ENCODE measurements at places on chromosomes 7 and 10. TPM values are rescaled to one million over a fixed set of nuclear protein-coding genes. Genes with fewer than 3 reads are reported as not detected.

The LDB1 gene
- total RNA-seq = 38.8 TPM

The RELN gene
- total RNA-seq = 8.1 TPM

The PRKG1 gene
- 1.6 TPM for total RNA-seq

The KMT2E gene
- 36.3 TPM for total RNA-seq

The RSPH10B gene
- total RNA-seq = 0.05 TPM

The TNS3 gene
- total RNA-seq = 62.3 TPM

The ZSCAN21 gene
- total RNA-seq = 7.8 TPM

GRCh38 chr10:87546210-87546609 is 41.5 kb downstream of the MINPP1 start:
- no peak for DNase-seq

GRCh38 chr7:41312235-41312634 is 390.7 kb downstream of the INHBA start:
- no peak for DNase-seq

GRCh38 chr7:21214657-21215056 is 213.2 kb upstream of the SP4 start:
- DNase-seq = no peak

- no peak for DNase-seq
Observed at GRCh38 chr10:59873896-59874295, 32.5 kb downstream of the CCDC6 start.

DNA sequence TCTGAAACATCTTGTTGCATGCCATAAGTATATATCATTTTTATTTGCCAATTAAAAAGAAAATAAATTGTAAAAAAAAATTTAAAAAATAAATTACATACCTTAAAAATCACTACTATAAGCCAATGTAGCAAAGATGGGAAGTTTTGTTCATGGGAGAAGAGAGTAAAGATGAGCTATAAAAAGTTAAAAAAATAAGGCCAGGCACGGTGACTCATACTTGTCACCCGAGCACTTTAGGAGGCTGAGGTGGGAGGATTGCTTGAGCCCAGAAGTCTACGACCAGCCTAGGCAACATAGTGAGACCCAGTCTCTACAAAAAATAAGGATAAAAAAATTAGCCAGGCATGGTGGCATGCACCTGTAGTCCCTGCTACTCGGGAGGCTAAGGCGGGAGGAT is 8.4 kb upstream of the STK32C start:
- DNase-seq = no peak

- no peak for DNase-seq
Observed at GRCh38 chr10:75231672-75232581, 3.8 kb downstream of the COMTD1 start.

DNA sequence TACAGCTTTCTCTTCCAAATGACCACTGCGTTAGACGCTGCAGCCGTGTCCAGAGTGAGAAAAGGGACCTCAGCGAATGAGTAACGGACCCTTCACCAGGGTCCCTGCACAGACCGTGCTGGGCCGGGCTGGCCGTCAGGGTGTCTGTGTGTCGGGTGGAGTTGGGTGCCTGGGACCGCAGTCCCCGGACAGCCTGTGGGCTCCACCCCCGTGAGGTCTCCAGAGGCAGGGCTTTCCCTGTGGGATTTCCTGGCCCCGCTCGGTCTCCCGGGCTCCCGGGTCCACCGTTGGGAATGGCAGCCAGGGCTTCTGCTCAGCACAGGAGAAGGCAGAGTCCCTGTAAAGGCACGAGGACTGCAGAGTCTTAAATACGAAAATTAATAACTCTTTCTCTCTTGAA is 509.7 kb downstream of the TCERG1L start:
- no peak for DNase-seq

GRCh38 chr7:92751902-92752901 is 84.2 kb downstream of the CDK6 start:
- DNase-seq = peak; percentile 57

DNA sequence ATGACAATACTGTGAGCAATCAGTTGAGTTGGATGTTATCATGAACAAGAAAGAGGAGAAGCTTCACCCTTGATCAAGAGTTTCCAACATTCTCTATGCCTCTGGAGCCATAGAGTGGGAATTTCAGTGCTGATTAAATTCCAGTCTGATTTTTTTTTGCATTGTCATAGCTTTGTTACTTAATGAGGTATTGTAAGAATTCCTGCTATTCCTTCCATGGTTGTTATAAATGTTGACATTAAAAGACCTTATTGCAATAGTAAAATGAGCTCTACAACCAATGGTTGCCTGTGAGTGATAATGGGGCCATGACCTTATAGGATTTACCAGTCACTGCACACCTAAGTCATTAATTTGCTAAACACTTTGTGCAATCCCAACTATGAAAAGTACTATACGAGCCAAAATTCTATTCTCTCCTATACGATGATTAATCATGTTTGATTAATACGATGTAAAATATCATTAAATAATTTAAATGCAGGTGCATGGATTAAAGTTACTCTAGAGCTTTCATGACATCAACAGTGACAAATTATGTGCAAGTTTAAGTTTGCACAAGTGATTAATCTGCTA is 353.2 kb upstream of the KLF6 start:
- DNase-seq = no peak

- DNase-seq = no peak
Observed at GRCh38 chr7:26584987-26585665, 279.3 kb downstream of the SKAP2 start.
